ENCODE measurements at places on chromosomes 5 and 9. TPM values are rescaled to one million over a fixed set of nuclear protein-coding genes. Genes with fewer than 3 reads are reported as not detected.

- DNase-seq: peak; percentile 22
Measured at GRCh38 chr9:4366591-4367330, 66.9 kb upstream of the GLIS3 start.

GRCh38 chr9:81565609-81566008, 123.7 kb downstream of the TLE1 start:
- DNase-seq: no peak

The SYK gene
- 52.2 TPM for total RNA-seq

- DNase-seq: no peak
Measured at GRCh38 chr9:79334711-79335110, 237.1 kb upstream of the TLE4 start.

The IGIP gene
- 15.5 TPM for total RNA-seq

The MINAR2 gene
- not detected for total RNA-seq

- no peak for DNase-seq
Measured at GRCh38 chr9:134645607-134646365, 4.2 kb downstream of the COL5A1 start.

DNA sequence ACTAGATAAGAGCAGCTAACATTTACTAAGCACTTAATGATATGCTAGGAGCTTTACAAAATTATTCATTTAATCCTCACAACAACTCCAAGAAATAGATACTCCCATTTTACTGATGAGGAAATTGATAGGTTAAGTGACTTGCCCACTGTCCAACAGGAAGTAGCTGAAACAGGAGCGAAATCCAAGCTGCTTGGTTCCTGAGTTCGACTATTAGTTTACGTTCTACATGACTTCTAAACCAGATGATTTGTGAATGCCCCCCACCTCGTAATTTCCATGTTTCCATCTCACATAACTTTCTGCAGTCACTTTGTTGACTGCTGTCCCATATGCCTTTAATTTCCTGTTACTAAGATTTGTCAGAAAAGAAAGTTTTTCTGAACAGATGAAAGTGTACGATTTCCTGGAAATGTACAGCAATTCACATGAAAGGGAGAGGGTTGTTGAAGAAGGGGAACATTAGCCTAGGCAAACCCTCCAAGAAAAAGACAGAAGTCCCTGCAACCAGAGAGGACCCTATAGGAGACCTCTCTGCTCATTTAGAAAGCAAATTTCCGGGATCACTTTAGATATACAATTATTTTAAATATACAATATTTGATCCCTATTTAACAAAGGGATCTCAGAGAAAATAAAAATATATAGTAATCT, 279.1 kb upstream of the EFNA5 start:
- no peak for DNase-seq

- DNase-seq: no peak
Measured at GRCh38 chr5:125554355-125554754, 807.9 kb upstream of the ZNF608 start.

DNA sequence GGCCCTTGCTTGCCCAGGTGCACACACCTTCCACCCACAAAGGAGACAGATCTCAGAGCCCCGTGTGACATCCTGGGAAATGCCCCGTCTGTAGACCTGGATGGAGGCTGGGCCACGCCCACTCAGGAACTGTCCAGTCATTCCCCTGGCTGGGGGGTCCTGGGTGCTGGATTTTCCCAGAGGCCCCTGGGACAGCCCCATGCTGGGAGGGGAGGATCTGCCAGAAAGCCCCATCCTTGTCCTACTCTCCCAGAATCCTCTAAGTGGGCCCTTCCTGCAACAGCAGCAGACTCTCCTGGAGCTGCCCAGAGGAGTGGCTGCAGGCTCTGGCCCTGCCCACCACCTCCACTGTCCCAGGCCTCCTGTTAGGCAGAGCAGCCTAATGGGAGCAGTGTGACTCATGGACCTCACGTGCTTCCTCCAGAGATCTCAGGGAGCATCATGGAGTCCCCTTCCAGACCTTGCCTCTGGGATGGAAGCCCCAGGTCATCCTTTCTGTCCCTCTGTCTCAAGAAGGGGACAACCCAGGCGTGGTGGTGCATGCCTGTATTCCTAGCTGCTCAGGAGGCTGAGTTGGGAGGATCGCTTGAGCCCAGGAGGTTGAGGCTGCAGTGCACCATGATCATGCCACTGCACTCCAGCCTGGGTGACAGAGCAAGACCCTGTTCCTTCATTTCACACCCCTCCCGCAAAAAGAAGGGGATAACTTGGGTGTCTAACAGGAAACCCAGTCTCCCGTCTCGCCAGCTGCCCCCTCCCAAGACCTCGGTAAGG, 51.7 kb downstream of the JADE2 start:
- DNase-seq: no peak

DNA sequence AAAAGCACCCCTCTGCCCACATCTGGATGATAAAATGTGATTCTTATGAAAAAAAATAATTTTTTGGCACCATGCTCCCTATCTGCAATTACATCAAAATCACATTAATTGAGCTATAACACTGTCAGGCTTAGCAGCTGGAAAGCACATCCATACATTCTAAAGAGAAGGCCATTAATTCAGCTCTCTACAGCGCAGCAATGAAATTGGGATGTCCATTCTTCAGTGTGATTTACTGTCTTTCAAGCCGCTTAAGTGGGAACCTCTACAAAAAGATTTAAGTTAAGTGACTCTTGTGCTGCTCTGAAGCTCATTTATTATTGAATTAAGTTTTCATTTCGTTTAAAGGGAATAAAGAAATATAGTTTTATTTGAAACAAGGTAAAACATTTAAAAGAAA, 171.3 kb downstream of the EBF1 start:
- DNase-seq: no peak

DNA sequence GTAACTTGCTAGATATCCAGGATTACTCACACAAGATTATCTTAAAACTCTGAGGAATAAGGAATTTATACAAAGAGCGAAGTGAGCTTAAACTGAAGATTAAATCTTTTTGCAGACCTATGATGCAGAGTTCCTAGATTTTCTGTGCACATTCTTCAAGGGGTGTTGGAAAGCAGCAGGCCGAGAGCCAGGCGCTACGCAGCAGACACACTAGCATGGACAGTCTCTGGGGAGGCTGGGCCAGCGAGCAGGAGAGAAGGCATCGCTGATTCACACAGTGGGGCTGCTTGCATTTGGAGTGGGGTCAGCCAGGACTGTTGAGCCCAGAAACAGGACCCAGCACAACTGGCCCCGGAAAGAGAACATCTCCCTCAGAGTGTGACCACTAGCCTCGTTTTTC, 136.3 kb downstream of the ADAMTS16 start:
- no peak for DNase-seq

DNA sequence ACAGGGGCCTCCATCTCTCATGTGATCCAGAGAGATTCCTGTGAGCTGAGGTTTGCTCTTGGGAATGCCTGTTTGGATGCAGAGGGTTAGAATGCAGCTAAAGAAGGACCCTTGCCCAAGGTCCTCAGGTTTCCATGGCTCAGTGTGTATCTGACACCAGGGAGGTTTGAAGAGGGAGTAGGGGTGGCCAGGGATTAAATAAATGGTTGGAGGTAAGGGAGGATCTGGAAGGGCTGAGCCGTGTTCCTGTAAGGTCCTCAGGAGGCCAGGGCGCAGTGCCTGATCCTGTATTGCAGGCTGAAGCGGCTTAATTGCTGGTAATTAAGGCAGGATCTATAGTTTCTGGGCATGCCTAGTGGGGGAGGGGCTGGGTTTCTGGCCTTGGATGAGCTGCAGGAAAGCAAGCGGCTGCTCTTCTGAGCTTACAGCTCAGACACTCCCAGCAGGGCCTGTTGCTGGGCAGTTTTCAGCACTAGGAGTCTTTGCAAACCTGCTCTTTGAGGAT, 41.5 kb upstream of the MAP1B start:
- DNase-seq: no peak
